ENCODE measurements at places on chromosomes 12 and 14.

DNA sequence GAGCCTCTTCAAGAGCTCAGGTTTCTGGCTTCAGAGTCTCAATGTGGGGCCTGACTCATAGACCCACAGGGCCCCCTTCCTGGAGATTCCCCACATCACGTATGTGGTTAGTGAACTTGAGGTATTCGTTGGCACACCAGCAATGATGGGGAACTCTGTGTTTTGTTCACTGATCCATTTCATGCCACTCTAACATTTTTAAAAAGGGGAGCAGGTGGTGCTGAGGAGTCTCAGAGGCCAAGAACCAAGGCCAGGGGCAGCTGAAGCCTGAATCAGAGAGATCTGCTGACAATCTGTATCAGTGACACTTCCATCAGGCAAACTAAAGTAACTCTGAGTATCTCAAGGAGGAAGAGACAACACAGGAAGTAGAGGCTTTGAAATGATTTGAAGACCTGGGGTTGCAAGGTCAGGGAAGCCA, 323.4 kb downstream of the VRK1 start:
- DNase-seq, result peak; percentile 7

DNA sequence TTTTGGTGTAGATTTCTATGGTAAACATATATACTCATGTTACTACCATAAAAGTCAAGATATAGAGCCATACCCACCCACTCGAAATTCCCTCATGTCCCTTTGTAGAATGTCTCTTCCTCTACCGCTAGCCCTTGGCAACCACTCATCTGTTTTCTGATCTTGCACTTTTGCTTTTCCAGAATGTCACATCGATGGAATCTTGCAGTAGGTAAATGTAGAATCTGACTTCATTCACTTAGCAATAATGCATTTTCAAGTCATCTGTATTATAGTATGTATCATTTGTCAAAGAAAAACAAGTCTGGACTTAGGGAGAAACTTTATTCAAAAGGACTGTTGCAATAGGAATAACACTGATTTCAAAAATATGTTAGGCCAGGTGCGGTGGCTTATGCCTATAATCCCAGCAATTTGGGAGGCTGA, 19.3 kb upstream of the CLEC2D start:
- no peak for DNase-seq

DNA sequence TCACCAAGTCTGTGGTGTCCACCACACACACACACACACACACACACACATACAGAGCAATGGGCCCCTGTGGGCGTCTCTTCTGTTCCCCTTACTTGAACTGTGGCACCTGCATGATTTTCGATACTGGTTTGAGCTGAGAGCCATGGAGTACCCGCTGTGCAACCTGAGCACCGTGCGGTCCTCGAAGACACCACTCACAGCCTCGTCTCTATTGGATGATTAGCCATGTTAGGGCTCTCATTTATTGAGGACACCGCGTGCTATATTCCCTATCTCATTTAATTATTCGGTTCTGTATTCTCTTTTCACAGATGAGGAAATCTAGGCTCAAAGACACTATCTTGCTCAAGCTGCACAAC, 623 bp upstream of the C14orf132 start:
- no peak for DNase-seq

DNA sequence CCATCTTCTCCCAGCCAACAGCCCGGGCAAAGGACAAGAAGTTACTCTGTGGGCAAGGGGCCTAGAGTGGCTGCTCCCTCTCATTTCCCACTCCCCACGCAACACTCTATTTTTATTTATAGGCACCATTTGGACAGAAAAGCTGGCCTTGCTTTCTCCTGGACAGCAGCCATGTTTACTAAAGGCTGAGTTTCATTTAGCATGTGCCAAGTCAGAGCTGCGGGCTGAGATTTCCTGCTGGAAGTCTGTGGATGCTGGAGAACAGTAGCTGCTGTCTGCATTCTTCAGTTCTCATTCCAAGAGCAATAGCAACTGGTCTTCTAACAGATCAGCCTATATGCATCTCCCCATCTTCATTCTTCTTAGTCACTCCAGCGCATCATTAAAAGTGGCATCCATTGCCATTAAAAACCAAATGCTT, 8.3 kb downstream of the COL2A1 start:
- no peak for DNase-seq

DNA sequence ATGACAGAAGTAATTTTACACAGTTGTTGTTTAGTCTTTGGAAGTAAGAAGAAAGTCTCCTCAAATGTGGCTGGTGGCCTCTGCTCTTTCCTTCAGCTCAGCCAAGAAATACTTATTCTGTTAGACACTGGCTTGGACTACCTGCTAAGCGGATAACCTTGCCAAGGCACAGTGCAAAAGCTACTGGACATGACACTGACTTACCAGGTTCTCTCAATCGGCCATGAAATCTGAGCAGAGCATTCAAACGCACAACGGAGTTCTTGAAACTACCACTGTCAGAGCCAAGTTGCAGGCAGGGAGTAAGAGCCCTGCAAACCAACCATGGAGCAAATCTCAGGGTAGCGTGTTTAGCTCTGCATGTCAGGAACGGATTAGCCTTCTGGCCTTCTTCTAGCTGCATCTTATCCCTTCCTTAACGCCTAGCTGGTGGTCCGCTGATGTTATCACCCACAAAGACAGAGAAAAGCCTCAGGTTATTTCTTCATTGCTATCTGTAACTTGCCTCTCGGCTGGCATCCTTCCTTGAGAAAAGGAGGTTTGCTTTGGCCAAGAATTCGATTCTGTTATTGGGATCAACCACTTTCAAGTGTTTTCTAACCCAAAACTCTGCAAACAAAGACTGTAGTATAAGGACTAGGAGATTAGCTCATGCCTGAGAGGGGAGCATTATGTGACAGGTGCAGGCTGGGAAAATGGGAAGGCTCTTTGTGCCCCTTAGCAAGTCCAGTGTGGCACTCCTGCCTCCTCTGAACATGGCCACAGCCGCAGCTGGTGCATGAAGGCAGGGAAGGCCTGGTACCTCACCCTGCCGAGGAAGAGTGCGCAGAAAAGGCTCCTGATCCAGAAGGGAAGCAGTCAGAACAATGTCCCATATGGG, 223.4 kb downstream of the GLT1D1 start:
- no peak for DNase-seq

- no peak for DNase-seq
These were observed 439 bp upstream of the ANAPC5 start for GRCh38 chr12:121352682-121353018.

DNA sequence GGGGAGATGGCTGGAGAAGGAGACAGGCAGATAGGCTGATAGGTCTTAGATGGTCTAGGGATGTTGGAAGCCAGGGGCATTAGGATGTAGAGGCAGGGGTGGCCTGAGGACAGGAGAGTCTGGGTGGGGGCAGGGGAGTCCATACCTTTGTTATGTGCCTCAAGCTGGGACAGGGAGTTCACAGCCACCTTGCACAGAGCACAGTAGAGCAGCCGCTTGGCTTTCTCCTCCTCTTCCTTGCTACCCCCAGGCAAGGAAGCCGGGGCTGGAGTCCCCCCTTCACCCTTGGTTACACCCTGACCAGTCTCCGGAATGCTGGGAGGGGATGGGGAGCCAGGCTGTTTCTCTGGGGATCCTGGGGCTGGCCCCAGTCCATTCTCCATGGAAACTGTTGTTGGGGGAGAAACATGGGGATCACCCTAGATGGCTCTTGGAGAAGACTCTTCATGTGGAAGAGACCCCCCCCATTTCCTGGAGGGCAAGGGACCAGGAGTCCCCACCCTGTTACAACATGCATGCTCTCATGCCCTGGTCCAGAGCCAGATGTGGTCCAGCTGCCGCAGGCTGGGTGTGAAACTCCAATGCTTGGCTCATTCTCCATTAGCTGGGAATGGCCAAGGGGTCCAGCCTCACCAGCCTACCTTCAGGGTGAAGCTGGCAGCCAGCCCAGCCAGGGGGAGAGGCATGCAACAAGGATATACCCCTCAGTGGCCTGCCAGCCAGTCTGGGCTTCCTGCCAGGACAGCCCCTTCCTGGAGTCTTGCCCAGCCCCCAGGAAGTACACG, 7.2 kb upstream of the GPR84 start:
- no peak for DNase-seq

DNA sequence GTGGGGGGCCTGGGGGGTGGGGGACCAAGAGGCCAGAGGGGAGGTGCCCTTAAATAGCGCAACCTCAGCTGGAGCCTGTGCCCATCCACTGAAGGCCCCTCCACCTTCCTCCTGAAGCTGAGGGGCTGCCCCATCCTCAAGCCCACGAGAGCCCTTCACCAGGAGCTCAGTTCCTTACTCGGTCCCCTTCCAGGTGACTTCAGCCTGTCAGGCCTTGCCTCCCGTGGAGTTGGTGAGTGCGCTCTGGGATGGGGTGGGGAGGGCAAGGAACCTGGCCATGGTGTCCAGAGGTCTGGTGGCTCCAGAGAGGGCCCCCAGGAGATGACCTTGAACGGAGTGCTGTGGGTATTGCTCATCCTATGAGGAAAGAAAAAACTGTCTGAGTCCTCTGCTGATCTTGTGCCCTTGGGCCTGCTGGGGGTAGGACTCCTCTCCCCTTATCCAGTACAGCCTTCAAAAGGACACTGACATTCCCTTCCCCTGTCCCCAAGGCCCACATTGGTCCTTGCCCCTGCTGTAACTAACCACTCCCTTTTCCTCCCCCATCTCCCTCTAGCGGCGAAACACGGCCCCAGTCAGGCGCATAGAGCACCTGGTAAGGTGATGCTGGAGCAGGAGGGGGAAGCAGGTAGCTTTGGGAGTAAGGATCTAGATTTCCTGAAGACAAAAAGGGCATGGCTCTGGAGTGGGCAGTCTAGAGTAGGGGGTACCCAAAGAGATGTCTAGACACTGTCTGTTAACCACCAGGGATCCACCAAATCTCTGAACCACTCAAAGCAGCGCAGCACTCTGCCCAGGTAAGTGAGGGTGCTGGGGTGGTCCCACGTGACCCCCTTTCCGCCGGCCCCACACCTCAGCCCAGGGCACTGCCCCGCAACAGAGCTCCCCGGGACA, 3.6 kb downstream of the TNS2 start:
- DNase-seq, result peak; percentile 29

GRCh38 chr12:105064564-105065178, 19.6 kb downstream of the ALDH1L2 start:
- no peak for DNase-seq

GRCh38 chr12:95395696-95396095, 78.3 kb upstream of the METAP2 start:
- DNase-seq, result no peak

DNA sequence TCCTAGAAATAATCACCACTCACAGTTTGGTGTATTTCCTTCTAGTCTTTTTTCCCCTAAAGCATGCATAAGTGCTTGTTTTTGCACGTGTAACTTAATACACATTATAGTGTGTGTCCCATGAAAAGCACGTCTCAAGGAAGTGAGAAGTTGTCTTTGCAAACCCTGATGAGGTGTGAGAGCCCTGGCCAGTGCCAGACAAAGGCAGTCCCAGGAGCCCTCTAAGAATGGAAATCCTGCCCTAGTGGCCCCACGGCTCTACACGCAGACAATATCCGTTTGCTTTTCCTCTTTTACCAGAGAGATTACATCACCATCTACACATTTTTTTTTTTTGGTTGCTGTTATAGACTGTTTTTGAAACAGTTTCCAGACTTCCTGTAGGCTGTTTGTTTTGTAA, 85.5 kb upstream of the FZD10 start:
- DNase-seq, result no peak

GRCh38 chr14:45254771-45255170, 1.8 kb upstream of the MIS18BP1 start:
- DNase-seq, result no peak

DNA sequence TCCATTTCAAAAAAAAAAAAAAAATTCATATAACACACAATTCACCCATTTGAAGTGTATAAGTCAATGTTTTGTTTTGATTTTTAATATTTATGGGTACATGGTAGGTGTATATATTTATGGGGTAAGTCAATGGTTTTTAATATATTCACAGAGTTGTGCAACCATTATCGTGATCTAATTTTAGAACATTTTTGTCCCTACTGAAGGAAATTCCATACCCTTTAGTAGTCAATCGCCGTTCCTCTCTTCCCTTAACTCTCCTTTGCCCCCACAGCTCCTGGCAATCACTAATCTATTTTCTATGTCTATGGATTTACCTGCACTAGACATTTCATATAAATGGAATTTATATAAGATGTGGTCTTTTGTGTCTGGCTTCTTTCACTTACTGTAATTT, 92.8 kb downstream of the TRAFD1 start:
- no peak for DNase-seq

GRCh38 chr12:2053691-2054090, 904 bp downstream of the CACNA1C start:
- DNase-seq, result no peak

DNA sequence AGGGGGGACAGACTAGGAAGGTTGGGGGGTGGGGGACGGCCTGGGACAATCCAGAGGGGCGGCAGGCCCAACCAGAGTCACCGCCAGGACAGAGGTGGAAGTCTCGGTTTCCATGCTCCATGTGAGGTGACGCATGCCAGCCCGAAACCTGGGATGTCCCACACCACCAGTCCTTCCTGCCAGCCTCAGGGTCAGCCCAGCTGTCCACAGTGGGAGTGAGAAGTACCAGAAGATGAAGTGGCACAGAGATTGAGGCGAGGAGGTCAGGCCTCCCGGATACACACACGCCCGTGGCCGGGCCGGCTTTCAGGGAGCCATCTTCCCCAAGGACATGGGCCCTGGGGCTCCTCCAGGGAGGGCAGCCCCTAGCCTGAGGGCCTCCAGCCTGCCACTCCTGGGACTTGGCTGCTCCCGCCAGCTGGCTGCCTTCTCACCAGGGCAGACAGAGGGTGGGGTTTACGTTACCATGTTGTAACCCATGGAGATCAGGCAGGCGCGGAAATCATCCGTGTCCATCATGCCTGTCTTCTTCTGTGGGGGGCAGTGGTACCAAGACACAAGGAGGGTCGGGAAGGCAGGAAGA, 85.2 kb upstream of the ZFP36L1 start:
- DNase-seq, result no peak

DNA sequence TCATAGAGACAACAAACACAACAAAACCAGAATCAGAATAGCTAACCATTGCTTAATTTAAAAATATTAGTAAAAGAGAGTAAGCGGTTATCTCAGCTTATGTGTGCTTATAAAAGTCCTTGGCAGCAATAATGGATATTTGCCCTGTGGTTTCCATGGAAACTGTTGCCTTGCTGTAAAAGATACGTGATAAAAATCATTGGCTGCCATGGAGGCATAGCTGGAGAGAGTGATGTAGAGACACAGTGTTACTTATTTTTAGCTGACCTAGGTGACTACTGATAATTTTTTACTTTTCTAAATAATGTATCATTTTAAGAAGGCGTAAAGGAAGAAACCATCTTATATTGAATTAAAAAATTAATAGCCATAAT, 92.9 kb downstream of the ERC1 start:
- no peak for DNase-seq

GRCh38 chr12:132847363-132848356, 19.0 kb upstream of the GOLGA3 start:
- DNase-seq, result no peak

DNA sequence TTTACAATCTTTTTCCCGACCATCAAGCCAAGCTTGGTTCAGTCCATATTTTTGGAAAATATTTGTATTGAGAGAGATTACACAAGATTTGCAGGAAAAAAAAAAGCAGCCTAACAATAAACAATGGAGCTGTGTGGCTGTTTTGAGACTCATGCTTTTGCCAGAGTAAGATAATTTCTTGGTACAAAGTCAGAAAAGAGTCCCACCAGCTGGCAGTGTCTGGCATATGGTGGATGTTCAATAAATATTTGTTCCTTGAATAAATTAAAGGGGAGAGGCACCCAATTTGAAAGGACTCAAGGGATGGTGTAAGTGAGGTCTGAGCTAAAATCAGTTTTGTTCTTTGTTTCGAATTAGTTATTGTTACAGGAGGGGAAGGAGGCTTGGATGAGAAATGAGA, 78.1 kb upstream of the RPH3A start:
- no peak for DNase-seq
